ENCODE measurements at places on chromosomes 1 and 21. TPM values are rescaled to one million over a fixed set of nuclear protein-coding genes. Genes with fewer than 3 reads are reported as not detected.

The KLHDC9 gene
- 6.6 TPM for polyA plus RNA-seq

The C1QC gene
- not detected for polyA plus RNA-seq

The RIMS3 gene
- polyA plus RNA-seq, result 8.7 TPM

DNA sequence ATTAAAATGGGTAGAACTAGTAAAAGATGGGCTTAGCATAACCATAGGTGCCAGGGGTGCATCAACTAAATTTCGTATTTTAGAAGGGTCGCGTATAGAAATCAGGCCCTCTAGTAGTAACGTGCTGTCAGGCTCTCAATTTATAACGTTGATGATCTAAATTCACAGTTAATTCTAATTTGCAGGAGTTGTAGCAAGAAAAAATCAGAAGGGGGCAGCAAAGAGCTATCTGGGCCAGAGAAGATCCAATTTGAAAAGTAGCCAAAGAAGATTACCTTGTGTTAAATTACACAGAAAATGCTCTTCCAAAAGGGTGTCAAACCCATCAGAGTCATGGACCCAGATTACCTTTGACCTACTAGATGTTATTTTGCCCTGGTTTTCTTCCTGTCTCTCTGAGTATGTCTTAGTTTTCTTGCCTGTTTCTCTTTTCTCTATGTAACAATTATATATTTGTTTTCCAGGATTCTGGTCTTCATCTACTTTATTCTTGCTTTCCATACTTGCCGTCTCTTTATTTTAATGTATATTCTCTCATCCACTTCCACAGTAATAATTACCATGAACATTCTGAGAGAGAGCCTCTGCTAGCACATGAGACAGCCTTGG, 1030.9 kb downstream of the AMY1C start:
- H3K27me3 ChIP-seq, result no peaks in the 10 kb centered on the region
- H3K27ac ChIP-seq, result no peak overlapping the region
- no peaks in the 10 kb centered on the region for H3K4me1 ChIP-seq
- no peak overlapping the region for H3K4me3 ChIP-seq

- peaks cover 49% of the 10 kb centered on the region for H3K4me1 ChIP-seq
- no peak overlapping the region for H3K4me3 ChIP-seq
- H3K36me3 ChIP-seq, result no peaks in the 10 kb centered on the region
- H3K27me3 ChIP-seq, result no peaks in the 10 kb centered on the region
Measured at GRCh38 chr1:63888984-63889383, 115.2 kb downstream of the ROR1 start.

DNA sequence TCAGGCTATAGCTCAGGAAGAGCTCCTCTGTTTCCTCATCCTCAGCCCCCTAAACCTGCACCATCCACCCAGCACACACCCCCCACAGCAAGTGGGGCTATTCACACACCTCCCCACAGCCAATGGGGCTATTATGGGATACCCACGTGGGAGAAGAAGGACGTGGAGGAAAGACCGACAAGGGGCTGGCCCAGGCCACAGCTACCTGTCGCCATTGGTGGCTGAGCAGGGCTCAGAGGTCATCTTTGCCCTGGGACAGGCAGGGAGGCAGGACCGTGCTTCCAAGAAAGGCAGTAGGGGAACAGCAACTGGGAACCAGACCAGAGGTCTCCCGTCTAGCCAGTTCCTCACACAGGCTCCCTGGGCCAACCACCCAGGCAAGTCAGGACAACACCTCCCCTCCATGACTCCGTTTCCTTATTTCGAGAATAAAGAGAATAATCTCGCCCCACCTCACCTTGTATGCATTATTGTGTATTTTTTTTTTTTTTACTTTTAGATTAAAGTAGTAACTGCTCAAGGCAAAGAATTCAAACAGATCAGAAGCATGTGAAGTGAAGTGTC, 92.3 kb upstream of the TARDBP start:
- no peaks in the 10 kb centered on the region for H3K27me3 ChIP-seq
- H3K27ac ChIP-seq, result no peak overlapping the region
- H3K4me1 ChIP-seq, result no peaks in the 10 kb centered on the region
- DNase-seq, result no peak

DNA sequence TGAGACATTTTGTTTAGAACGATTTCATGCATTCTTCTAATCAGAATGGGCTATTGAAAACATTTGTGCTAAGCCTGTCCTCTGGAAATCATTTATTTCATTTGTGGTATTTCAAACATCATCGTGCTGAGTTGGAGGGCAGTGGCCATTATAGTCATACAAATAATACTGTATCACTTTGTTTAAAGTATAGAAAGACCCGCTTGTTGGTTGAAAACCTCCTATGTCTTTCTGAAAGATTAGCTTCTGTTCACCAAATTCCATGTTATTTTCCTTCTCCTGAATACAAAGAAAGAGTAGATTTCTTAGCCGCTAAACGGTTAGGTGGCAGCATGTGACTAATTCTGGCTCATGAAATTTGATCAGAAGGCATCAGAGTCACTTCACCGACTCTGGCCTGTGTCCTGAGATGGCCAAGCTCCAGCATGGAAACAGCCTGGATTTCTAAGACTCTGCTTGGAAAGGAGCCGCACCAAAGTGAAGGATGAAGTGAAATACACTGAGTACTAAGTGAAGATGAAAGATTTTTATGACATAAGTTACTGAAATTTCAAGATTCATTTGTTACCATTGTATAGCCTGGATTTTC, 355.1 kb downstream of the USP25 start:
- H3K36me3 ChIP-seq, result no peaks in the 10 kb centered on the region
- H3K27ac ChIP-seq, result no peak overlapping the region
- no peaks in the 10 kb centered on the region for H3K27me3 ChIP-seq
- DNase-seq, result no peak

DNA sequence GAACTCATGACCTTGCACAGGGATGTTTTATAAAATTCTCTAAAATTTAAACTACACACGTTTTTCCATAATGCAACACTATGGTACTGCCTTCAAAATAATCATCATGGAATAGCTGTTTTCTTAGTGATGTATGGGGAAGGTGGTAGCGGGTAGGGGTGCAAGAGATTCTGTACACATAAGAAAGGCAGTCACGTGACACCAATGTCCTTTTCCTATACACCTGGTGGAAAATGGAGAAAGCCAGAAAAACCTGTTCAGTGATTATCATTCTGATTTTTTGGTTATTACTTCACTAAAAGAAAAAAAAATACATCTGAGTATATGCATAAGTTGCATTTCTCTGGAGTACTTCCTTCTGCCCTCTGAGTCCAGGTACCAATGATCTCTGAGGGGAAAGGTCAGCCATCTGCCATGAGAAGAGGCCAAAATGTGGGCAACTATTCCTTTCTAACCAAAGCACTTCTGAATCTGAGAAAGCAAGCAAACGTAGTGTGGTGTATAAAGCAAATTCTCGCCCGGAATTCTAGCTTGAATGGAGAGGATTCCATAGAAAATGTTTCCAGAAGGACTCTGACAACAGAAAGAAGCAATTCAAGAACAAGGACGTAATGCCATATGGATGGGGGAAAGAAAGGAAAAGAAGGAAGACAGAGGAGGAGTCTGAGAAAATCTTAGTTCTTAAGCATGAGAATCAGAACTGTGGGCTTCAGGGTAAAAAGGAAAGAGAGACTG, 137.3 kb downstream of the RERE start:
- H3K36me3 ChIP-seq, result no peaks in the 10 kb centered on the region
- H3K27me3 ChIP-seq, result no peaks in the 10 kb centered on the region
- H3K27ac ChIP-seq, result peak overlapping the region; percentile 48
- no peak overlapping the region for H3K4me3 ChIP-seq
- peaks cover 76% of the 10 kb centered on the region for H3K4me1 ChIP-seq

DNA sequence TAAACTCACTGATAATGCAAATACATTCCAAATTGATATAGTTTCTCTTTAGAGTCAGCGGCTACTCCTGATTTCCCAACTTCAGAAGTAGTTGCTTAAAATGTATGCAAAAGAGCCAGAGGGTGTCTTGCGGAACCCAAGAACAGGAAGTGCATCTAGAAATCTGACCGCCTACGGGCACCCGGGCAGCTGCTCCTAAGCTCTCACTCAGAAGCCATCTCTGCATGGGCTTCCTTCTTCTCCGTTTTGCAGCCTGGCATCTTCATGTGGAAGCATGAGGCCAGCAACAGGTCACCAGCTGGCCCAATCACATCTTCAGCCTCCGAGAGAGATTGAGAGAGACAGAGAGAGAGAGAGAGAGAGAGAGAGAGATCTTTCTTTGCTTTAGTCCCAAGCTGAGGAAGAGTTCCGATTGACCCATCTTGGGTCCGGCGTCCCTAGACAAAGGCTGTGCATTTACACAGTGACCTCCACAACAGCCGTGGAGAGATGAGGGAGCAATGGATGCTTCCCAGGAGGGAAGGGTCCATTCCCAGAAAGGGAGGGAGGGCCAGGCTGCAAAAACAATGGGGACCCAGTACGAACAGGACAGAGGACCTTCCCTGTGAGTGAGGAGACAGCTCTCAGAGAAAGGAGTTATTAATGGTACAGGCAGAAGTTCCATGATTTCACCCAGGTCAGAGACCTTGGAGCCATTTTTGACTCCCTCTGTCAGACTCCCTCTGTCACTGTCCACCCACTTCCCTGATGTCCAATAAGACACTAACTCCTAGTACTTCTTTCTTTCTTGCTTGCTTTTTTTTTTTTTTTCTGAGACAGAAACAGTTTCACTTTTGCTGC, 28.2 kb upstream of the SLC30A1 start:
- no peak overlapping the region for H3K27ac ChIP-seq
- no peak overlapping the region for H3K4me3 ChIP-seq
- no peaks in the 10 kb centered on the region for H3K27me3 ChIP-seq
- H3K36me3 ChIP-seq, result no peaks in the 10 kb centered on the region
- no peak for DNase-seq

GRCh38 chr1:154178911-154179811, 12.7 kb downstream of the TPM3 start:
- H3K4me1 ChIP-seq, result peaks cover 44% of the 10 kb centered on the region
- peak overlapping the region; percentile 88 for H3K4me3 ChIP-seq
- peaks cover 15% of the 10 kb centered on the region for H3K36me3 ChIP-seq
- peak overlapping the region; percentile 86 for H3K27ac ChIP-seq

DNA sequence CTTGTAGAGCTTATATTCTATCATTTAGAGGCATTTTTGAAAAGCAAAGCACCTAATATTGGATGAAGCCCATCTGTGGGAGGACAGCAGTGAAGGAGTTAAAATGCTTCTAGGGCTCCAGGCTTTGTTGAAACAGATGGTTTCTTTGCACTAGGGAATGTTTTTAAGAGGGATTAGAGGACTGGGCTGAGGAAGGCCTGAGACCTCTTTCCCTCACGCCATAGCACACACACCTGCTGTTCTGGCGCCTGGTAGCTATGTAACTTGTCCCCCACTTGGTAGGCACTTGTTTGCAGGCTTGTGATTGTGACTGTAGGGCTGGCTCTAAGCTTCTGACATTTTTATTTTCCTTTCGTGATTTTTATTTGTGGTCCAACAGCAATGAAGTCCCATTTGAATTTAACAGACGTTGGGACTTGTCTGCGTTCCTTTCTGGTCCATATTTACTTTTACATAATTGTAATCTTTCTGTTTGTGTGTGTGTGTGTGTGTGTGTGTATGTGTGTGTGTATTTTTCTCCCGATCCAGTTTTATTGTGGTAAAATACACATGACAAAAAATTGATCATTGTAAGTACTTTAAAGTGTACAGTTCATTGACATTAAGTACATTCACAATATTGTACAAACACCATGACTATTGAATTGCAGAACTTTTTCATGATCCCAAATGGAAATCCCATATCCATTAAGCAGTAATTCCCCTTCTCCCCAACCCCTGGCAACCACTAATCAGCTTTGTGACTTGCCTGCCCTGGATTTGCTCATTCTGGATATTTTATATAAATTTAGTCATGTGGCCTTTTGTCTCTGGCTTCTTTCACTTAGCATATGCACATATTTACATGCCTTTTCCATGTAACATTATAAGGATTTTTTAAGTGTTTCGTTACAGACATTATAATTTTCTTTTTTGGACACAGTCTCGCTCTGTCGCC, 33.5 kb upstream of the MACF1 start:
- H3K4me1 ChIP-seq, result peaks cover 60% of the 10 kb centered on the region
- H3K4me3 ChIP-seq, result no peak overlapping the region
- no peaks in the 10 kb centered on the region for H3K36me3 ChIP-seq
- H3K27ac ChIP-seq, result peak overlapping the region; percentile 92
- DNase-seq, result peak; percentile 84

- no peaks in the 10 kb centered on the region for H3K36me3 ChIP-seq
- peak; percentile 33 for DNase-seq
- no peaks in the 10 kb centered on the region for H3K4me1 ChIP-seq
- H3K27ac ChIP-seq, result no peak overlapping the region
Measured at GRCh38 chr1:166139735-166140134, 27.1 kb downstream of the FAM78B start.

Measured in GM23338 (cell line).